ENCODE measurements at places on chromosomes 3 and 15. TPM values are rescaled to one million over a fixed set of nuclear protein-coding genes. Genes with fewer than 3 reads are reported as not detected.

GRCh38 chr3:122892118-122892960 is 97.5 kb downstream of the SLC49A4 start:
- no peak for DNase-seq

GRCh38 chr15:47461652-47462141 is 255.6 kb upstream of the SEMA6D start:
- no peak for DNase-seq

GRCh38 chr15:40481341-40482074 is 10.7 kb downstream of the CHST14 start:
- DNase-seq = no peak

- no peak for DNase-seq
Measured at GRCh38 chr3:145557405-145557804, 603.6 kb downstream of the PLOD2 start.

DNA sequence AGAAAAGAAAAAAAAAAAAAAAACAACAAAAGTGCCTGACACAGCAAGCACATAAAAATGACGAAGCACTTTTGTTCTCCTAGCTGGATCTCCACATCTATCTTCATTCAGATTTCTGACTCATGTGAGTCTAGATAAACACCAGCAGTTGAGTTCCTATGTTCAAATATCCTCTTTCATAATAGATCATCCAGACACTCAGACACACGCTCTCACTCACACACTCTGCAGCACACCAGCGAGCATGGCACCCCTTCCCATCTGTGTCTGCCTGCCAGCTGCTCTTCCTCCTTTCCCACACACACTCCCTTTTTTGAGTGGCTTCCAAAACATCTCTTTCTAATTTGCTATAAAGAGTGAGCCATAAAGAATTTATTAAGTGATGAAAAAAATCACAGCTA is 19.8 kb upstream of the CELF6 start:
- no peak for DNase-seq

GRCh38 chr3:138687236-138687635 is 78.7 kb downstream of the FAIM start:
- no peak for DNase-seq

The AGBL1 gene
- total RNA-seq = not detected

The MAP1A gene
- total RNA-seq = 35.1 TPM

The TARS3 gene
- 12.9 TPM for total RNA-seq

The SSUH2 gene
- 1.6 TPM for total RNA-seq

The KIF23 gene
- total RNA-seq = 0.80 TPM

The GRM7 gene
- total RNA-seq = 0.18 TPM

The HCLS1 gene
- total RNA-seq = 7.0 TPM

The GOLGA8K gene
- 1.8 TPM for total RNA-seq

The XYLB gene
- total RNA-seq = 7.0 TPM

All from ovary (tissue), 10 donors.